ENCODE measurements at places on chromosomes 4 and X.

DNA sequence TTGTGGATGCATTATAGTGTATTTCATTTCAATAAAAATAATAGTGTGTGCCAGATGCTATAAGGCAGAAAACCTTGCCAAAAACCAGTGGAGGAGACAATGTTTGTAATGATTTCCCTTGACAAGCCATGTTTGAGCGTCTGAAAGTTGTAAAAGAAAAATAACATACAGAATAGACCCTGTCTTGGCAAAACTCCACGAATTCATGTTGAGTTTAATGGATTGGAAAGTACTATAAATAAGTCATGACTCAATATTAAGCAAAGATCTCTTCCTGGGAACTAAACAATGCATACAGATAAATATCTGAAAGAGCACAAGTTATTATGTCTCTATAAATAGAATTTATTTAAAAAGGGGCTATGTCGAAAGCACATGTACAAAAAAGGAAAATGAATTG, 543.5 kb downstream of the GABRG1 start:
- no peak for DNase-seq

- no peak for DNase-seq
Measured at GRCh38 chr4:47572981-47573380, 87.9 kb downstream of the ATP10D start.

- DNase-seq, result no peak
Measured at GRCh38 chr4:8238515-8239053, 31.0 kb upstream of the HTRA3 start.

DNA sequence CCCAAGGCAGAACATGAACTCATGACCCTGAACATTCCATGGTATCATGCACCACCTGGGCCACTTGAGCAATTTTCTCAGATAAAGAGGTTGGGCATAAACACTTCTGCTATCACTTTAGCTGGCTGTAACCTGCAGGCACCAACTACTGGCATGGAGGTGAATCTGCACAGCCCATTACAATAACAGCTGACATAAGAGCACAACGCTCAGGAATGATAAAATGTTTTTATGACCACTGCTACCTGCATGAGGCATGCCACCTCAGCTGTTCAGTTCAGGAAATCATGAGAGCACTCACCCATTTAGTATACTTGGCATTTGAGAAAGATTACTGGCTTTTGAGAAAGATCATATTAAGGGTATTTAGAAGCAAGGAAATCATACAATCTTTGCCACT, 85.7 kb upstream of the SPIN4 start:
- no peak for DNase-seq

DNA sequence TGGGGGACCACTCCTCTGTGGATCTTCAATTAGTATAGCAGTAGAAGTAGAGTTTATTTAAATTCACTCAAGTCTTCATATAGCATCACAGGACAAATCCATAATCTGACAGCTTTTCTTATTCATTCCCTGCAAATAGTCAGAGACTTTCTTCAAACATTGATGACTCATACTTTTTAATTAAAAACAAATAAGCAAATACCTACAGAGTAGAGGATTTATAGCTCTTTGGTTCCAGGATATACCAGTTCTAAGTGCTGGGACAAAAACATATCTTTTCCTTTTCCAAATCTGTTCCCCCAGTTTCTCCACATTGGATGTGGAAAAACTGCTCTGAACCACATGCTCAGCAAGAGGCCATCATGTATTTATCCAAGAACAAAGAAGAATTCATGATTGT, 24.1 kb downstream of the EMCN start:
- no peak for DNase-seq

DNA sequence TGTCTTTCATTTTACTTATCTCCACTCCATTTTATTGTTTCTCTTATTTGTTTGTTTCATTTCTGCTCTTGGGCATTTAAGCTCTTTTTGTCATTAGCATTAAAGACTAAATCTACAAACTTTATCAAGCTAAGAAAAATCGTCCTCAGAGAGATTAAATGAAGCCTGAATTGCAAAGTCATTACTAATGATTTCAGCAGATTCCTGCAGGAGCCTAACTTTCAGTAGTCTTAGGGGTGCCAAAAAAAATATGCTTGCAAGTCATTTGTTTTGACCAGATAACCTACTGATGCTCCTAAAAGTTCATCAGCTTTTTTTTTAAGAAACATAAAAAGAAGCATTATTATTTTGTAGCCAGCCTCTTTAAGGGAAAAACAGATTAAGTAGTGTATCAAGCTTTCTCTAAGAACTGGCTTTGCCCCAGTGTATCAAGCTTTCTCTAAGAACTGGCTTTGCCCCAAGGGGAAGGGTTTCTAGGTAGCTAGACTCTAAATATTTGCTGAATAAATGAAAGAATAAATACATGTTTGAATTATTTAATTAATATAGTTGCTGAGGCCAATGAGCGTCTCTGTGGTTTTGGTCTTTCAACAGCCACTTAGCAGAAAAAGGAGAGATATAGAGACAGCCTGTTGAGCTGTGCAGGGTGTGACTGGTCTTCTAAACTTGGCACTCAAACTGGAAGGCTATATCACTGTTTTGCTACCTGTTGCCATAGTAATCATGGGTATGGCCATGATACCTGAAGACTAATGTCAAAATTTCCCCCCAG, 174.2 kb downstream of the BTC start:
- DNase-seq, result no peak

All from NCI-H2107 (cell line).